ENCODE measurements at places on chromosomes 12 and 14.
A peak's percentile ranks its signal among the peaks of the same experiment; 100 is the strongest.

DNA sequence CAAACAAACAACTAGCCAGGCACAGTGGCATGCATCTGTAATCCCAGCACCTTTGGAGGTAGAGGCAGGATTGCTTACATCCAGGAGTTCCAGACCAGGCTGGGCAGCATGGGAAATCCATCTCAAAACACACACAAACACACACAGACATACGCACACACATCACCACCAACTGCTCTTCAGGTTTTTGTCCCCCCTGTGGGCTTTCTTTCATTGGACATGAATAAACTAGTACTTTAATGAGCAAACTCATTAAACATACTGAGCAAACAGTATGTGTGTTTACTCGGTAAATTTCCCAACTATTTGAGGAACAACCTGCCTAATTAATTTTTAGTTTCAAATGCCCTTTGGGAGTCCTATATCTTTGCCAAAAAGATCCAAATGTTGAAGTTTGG lies 10.1 kb upstream of the RASSF3 start:
- no peak for DNase-seq

GRCh38 chr14:59303216-59303615 lies 114.7 kb downstream of the DAAM1 start:
- DNase-seq: no peak

- no peak for DNase-seq
These were observed 1.2 kb downstream of the SLC24A4 start for GRCh38 chr14:92323916-92324818.

GRCh38 chr12:26095186-26095585 lies 29.7 kb downstream of the BHLHE41 start:
- DNase-seq: no peak

DNA sequence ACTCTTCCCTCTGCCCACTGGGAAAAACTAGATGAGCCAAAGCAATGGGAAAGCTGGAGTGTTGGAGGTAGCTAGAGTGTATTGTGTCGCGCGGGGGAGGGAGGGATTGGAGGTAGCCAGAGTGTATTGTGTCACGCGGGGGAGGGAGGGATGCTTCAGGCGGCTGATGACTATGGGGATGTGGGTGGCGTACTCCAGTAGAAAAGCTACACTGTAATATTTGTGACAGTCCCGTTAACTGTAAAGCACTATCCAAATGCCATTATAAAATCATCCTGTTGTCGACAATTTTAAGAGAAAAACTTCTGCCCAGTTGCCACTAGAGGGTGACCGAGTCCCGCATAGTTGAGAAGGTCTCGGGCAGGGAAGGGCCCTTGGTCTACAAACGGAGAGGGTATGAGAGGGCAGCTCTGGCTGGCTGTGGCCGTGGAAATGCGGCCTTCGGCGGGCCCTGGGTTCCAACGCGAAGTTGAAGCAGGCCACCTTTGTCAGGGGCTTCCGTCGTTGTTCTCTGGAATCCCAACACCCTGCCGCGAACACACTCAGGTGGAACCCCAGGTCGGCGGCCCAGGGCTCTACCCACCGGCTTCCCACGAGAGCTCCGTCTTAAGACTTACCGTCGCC lies 15.1 kb upstream of the PLEK2 start:
- peak; percentile 71 for DNase-seq

DNA sequence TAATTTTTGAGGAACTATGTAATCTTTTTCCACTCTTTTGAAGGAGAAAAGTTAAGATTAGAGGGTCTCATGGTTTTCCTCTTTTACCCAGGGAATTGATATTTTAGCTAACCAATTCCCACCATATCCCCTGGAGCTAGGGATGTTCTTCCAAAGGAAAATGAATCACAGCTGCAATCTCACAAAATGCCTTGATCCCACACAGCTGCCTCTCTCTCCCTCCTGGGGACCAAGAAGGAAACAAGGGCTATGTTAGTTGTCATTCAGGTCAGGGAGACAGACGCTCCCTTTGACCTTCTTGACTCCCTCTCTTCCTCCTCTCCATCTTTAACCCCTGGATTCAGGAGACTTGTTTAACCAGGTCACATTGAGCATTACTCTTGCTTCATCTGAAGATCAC lies 9.5 kb downstream of the DCN start:
- DNase-seq: no peak

DNA sequence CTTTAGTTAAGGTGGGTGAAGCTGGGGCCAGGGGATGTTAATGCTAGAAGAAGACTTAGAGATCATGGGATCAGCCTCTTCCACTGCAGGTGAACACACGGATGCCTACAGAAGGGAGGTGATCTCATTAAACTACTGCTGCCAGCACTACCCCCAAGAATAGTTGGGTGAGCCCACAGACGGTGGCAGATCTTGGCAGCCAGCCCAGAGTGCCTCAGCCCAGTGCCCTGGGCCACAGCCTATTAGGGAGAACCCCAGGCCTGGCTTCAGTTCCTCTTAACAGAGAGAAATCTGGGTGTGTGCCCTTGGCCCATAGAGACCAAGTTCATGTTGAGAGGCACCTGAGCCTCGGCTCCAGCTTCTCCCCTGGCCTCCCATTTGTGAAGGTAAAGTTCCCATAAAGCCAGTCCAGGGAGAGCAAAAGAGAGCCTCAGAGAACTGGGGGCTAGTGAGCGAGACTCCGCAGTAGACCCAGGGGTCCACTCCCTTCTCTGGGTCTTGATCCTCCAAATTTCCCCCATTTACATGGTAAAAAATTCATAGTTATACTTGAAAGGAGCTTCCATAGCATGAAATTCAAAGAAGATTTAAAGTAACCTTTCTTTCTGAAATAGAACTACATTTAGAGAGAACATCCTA lies 125.0 kb upstream of the CCND2 start:
- DNase-seq: no peak

DNA sequence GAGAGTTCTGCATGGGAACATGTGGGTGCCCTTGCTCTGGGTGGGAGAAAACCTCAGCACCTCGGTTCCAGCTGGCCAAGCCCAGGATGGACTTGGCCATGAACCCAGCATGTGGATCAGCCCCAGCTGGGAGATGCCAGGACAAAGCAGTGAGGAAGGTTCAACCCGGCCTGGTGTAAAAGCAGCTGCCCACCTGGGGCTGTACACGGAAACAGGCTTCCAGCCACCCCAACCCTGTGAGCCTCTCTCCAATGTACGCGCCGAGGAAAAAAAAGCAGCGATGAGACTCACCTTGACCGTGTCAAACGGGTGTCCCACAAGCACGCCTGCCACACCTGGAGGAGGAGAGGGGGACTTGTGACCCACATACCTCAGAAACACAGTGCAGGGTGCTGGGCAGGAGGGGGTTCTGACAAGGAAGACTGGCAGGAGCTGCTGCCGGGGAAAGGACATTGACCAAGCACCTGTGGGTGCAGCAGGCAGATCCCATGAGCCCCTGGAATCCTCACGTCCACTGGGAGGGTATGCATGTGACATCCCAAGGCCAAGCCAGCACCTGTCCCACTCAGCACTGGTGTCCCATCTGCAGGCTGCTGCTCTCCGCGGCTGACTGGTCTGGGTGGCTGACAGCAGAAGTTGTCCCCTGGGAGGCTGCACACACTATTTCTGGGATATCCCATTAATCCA lies 7.5 kb downstream of the SLC25A29 start:
- no peak for DNase-seq

GRCh38 chr14:34843011-34843554 lies 32.1 kb downstream of the BAZ1A start:
- no peak for DNase-seq

DNA sequence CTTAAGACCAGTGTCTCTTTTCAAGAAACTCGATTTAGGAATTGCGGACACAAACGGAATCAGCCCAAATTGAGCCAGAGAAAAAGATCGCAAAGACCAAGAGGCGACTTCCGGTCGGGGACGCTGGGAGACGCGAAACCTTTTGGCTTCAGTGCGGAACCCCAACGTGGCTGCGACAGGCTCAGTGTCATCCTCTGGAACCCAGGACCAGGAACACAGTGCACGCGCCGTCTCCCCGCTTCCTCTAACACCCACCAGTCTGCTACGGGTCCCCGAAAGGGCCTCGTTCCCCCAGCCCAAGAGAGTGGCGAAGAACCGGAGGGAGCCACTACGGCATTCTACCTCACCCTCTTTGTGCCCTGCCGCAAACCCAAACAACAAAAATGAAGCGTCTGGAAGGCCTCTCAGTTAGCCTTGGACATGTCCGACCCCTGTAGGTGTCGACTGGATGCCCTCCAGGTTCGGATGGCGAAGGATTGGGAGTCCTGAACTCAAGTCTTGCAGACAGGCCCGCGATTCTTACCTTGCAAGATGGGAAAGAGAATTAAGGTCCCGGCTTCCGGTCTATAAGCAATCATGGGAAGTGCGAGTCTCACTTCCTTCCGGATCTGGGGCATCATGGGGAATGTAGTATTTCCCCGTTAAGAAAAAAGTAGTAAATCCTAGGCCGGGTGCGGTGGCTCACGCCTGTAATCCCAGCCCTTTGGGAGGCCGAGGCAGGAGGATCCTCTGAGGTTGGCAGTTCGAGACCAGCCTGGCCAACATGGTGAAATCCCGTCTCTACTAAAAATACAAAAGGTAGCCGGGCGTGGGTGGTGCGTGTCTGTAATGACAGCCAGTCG lies at the start of gene RPL6:
RPL6 (minus strand) TSS at position 542 of the 842 bp plus-strand sequence. CDS start 949 bp downstream, outside the sequence.
- DNase-seq: peak; percentile 87

GRCh38 chr12:1552171-1552570 lies 42.2 kb downstream of the FBXL14 start:
- no peak for DNase-seq

GRCh38 chr12:90905691-90906370 lies 49.1 kb downstream of the CCER1 start:
- no peak for DNase-seq

- DNase-seq: no peak
These were observed 234.9 kb downstream of the SUDS3 start for GRCh38 chr12:118611295-118611694.

DNA sequence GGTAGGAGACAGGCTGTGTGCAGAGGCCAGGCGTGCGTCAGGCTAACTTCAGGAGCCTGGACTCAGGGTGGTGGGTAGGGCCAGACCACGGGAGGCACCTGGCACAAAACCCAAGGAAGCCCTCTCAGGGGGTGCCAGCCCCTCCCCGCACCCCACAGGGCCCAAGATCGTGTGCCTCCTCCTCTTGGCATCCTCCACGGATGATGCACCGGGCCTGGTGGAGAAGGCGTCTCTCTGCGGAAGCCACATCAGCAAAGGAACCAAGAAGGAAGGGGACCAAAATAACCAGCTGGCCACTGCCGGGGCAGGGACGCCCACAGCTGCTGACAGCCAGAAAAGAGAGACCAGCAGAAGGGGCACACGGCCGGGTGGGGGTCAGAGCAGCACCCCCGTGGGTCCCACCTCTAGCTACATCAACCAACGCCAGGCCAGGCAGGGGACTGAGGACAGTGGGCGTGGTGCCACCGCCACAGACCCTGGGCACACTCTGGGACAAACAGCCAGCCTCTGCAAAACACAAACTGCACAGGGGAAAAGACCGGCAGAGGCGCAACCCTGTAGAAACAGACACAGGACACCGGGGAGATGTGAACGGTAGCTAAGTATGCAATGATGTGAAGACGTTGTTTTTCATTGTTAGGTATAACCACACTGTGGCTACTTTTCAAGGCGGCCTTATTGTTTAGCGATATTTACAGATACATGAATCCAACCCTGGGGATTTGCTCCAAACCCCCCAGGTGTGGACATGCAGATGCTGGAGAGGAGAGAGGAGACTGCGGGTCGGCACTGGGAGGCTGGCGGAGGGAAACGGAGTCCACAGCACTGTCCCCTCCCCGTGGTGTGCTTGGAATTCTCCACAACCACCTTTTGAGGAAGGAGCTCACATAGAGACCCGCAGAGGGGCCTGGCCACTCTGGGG lies 26.1 kb upstream of the C14orf180 start:
- DNase-seq: no peak

GRCh38 chr12:131897875-131898274 lies 3.5 kb downstream of the ULK1 start:
- DNase-seq: no peak

GRCh38 chr14:50736932-50737419 lies 68.9 kb upstream of the SAV1 start:
- DNase-seq: no peak

- DNase-seq: peak; percentile 82
These were observed 10.9 kb downstream of the TCHP start for GRCh38 chr12:109910969-109911348.

- no peak for DNase-seq
These were observed 9.9 kb upstream of the WNT5B start for GRCh38 chr12:1619159-1619558.

- DNase-seq: no peak
These were observed 18.3 kb downstream of the VWF start for GRCh38 chr12:6106218-6106617.

DNA sequence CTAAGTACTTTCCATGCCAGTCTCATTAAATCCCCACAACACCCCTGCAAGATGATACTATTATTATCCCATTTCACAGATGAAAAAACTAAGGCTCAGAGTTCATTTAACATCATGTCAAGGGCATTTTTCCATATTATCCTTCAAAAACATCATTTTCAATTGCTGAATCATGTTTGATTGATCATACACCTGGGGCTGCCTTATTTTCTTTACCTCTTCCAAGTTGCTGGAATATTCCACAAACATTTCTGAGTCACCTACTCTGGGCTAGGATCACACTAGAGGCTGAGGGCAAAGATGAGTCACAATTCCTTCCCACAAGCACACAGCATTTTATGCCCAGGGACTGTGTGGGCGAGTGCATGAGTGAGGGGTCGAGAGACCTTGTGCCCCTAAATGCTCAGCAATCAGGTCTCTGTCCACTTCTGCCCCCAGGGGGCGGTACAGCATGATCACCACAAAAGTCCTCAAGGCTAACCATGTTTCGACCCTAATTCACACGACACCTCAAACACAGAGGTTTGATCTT lies 14.1 kb upstream of the TMEM119 start:
- no peak for DNase-seq

- DNase-seq: no peak
These were observed 127.1 kb upstream of the BMP4 start for GRCh38 chr14:54083549-54084239.

DNA sequence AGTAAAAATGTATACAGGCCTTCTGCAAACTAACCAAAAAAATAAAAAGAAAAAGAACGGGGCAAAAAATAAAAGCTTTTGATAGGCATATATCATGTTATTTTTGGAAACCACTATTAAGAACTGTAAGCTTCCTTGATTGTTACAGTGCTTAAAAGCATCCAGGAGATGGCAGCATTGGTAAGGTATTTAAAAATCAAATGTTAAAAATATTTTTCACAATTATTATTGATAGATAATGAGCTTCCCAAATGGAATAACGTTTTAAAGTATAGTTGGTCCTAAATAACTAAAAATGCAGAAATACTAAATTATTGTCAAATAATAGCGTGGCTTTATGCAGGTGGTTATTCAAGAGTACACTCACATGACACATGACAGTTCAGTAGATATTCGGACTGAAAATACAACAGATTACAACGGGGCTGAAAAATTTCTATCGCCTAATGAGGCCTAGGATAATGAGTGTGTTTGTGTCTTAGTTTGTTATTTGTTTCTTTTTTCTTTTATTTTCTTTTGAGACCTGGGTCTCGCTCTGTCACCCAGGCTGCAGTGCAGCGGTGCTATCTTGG lies 127.2 kb upstream of the ATF7IP start:
- no peak for DNase-seq
